Eye (tissue), 1 donor: ENCODE measurements at places on chromosomes 12 and 14.

DNA sequence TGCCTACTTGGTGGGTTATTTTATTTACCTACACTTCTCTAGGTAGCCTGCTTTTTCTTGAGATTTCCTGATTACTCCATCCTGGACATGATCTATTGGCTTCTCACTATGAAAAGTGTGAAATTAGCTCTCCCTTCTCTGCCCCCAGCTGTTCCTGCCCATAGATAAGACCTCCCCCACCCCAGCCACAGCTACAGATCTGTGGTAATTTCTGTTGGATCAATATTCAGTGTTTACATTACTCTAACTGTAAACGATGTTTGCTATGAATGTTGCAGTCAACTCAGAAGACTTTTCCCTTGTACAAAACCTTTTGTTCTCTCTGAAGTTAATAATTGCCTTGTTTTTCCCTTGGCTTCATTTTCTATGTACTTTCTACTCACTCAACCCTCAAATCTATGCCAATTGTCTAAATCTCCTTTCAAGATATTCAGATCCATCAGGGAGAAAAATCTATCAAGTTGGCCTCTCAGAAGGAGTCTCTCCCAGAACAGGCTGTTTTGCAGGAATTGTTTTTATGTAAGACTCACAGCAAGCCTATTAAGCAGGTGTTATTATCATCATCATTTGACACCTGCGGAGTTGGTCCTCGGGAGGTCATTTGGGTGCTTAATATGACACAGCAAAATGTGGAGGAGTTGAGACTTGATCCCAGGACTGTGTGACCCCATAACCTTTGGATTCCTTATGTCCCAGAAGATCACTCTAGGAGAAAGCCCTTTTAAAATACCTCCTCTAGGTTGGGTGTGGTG is 227.4 kb downstream of the SUDS3 start:
- DNase-seq = no peak

GRCh38 chr14:63897721-63898163 is 44.9 kb downstream of the SYNE2 start:
- DNase-seq = peak; percentile 42

DNA sequence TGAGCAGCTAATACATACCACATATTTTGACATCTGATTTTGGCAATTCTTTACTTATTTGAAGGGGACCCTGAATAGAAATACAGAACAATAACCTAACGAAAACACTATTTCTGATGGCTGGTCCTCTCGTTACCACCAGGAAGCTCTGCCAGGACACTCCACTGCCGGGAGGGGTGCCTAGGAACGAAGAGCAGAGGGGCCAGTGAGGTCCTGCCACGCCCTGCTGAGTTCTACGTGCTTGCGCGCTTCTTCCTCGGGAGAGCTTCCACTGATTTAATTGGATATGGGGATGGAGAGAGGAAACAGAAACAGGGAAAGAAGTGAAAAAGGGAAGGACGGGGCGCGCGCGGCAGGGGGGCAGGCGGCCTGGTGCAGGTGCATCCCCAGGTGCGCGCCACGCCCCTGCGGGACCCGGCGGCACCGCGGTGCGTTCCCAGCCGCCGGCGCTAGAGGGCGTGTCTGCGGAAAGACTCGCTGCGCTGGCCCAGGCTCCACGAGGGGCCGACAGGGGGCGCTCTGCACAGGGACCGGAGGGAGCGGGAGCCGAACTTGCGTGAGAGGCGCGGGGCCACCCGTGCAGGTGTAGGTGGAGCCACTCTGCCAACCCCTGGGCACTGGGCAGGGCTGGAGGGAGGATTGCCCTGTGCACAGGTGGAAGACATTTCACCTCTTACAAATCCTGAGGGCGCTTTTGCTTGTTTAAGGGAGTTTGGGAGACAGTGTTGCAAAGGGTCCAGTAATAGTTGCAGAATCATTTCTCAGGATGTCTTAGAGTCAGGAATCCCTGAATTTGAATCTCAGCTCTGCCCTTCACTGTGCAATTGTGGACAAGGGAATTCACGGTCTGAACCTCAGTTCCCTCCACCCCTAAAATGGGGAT is 986.3 kb upstream of the TMEM132C start:
- peak; percentile 70 for DNase-seq

DNA sequence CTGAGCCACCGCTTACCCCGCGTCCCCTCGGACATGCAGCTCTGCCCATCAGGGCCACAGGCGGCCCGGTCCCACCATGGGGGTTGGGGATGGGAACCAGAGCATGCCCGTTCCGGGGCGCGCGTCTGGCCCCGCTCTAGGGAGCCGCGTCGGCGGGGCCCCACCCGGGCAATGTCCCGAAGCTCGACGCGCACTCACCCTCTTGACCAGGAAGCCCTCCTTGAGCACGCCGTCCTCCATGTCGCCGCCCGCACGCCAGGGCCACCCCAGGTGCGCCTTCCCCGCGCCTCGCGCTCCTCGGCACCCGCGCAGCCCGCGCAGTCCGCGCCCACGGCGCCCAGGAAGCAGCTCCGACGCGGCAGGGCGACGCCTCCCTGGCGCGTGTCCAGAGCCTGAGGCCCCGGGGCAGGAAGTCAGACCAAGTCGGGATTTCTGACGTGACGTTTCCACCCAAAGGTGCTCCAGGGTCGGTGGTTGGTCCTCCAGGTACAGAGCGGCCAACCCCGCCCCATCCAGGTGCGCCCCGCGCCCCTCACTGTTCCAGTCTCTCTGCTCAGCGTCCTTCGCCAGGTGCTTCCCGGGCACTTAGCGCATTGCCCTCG is at the start of gene PLEK2:
Gene PLEK2 (minus strand): TSS at position 346 of the 602 bp plus-strand sequence. CDS start 106 bp downstream, at position 240.
- peak; percentile 34 for DNase-seq

- no peak for DNase-seq
Observed at GRCh38 chr12:71994715-71995114, 56.1 kb downstream of the TPH2 start.

DNA sequence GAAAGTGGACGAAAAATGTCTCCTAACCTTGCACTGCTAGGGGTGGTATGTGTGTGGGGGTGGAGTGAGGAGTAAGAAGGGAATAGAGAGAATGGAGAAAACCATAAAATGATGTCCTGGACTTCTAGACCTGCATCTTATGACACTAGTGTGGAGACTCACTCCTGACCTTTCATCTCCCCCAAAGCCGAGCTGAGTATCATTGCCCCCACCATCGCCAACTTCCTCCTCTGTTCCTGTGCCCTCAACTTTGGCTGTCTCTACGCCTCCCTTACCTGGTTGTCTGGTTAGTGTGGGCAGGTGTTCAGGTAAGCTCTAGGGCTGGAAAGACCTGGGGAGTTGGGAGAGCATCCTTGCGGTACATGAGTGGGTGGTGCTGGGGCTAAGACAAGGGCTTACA is 4.5 kb upstream of the KLHL33 start:
- DNase-seq = no peak

GRCh38 chr14:64388533-64389285 is 556 bp downstream of the MTHFD1 start:
- no peak for DNase-seq

DNA sequence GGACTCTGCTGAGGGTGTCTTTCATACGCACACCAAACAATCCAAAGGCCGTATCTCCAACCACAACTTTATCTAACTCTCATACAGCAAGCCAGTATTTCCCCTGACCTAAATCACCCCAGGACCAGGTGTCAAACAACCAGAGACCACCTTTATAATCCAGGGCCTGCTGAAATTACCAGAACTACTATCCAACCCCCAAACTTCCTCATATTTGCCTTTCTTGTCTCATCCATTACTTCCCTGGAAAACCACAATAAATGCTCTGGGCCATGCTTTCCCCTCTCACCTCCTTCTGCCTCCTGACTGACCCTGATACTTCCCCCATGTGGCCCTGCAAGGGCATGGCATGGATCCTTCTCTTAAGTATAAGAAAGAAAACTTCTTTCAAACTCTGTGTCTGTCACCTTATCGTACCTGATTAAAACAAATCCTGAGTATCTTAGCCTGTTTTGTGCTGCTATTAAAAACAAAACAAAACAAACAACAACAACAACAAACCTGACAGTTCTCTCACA is 44.7 kb upstream of the CRACR2A start:
- no peak for DNase-seq

DNA sequence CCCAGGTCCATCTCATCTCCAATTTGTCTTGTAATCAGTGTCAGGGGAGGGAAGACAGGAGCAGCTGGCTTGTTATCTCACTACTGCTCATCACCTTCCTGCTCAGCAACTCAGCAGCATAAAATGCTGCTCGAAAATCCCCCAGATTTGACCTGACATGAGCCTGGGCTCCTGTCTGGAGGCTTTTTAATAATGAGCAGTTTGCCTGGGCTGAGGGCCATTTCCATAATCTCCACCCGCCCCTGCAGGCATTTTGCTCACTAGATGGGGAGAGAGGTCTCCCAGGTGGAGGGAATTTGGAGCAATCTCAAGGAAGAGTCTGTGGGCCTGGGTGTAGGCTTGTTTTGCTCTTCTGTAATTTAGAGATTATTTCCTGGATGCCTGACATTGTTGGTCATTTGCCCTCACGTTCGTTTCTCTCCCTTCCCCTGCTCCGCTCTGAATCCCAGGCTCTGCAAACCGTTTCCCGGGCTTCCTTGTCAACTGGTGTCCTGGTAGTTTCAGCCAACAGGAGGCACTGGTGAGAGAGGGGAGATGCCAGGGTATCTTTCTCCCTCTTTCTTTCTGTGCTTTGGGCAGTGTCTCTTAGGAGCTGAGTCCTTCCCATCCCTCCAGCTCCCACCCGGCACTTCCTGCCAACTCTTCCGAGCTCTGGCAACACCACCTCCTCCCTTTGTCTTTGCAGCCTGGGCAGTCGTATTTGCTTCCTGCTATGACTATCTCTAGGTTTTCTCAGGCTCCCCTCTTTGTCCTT is 299.2 kb downstream of the GLT1D1 start:
- DNase-seq = no peak

DNA sequence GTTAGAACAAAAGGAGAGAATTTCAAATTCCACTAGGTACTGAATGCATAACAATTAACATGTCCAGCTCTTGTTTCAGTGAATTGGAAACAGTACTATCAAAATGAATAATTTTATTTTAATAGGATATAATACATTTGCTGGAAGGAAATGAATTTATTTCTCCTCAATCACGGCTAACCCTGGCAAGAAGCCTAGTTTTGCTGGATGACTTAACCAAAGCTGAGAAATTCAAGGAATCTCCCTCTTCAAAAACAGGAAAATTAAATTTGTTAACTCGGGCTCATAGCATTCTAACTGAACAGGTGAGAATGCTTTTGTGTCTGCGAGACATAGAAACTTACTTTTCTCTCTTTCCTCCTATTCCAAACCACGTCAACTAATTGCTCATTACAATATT is 163.5 kb upstream of the NEDD1 start:
- DNase-seq = peak; percentile 6

GRCh38 chr12:98738002-98738401 is 92.9 kb downstream of the APAF1 start:
- no peak for DNase-seq

GRCh38 chr14:76985540-76986230 is 42.8 kb downstream of the IRF2BPL start:
- DNase-seq = peak; percentile 56

DNA sequence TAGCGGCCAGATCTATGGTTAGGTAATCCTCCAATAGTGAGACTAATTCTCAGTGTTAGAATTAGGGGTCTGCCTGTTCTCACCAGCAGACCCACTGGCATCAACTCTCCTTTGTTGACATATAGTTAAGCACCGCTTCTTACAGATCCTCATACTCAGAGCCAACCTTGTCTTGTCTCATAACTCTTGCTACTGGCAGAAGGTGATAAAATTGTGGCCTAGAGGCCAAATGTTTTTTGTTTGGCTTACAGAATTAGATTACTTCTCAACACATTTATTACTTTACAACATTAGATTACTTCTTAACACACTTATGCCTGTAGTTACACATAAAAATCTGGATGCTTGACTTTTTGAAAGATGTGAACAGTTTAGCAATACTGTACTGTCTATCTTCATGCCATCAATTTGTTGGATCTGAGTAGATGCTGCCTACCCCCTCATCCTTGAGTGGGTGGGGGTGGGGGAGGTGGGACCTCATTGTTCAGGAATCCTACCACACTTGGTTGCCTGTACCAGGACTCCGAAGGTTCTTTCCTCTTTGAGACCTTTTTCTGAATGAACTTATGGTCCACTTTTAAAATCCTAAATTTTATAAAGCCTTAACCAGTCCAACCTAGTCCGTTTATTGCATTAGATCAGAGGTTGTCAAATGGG is 7.0 kb downstream of the MTHFD1 start:
- DNase-seq = no peak

DNA sequence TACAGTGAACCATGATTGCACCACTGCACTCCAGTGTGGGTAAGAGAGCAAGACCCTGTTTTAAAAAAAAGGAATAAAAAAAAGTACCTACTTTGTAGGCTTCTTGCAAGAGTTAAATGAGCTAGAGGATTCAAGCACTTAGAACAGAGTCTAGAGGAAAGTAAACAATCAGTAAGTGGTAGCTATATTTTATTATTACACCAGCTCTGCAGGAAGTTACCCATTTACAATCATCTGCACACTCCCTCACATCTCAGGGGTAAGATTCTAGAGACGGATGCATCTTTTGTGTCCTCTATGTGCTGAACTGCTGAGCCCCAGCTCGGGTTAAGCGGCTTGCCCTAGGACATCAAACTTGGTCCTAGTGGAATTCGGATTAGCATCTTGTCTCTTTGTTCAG is 67.3 kb downstream of the KCNK10 start:
- DNase-seq = no peak

GRCh38 chr12:90027889-90028634 is 319.4 kb upstream of the ATP2B1 start:
- DNase-seq = no peak

DNA sequence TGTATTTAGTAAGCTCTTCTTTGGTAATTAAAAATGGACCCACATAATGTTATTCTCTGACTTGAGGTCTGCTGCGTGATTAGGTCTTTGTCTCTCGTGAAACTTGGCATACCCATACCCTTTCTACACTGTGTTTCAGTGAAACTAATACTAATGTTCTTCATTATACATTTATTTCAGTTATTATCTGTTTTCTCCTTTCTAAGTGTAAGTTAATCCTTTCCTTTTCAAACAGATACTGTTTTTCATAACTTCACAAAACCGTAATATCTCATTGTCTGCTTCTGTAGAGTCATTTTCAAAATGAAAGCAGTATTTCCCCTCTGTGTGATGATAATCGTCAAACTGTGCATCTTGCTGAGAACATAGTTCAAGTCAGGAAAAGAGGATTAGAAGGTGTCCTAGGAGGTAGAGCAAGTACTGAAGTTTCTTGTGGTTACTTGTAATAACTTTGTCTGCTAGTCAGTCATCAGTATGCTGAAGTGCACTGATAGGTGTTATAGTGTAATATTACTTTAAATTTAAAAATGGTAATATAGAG is 15.9 kb downstream of the PYROXD1 start:
- no peak for DNase-seq

DNA sequence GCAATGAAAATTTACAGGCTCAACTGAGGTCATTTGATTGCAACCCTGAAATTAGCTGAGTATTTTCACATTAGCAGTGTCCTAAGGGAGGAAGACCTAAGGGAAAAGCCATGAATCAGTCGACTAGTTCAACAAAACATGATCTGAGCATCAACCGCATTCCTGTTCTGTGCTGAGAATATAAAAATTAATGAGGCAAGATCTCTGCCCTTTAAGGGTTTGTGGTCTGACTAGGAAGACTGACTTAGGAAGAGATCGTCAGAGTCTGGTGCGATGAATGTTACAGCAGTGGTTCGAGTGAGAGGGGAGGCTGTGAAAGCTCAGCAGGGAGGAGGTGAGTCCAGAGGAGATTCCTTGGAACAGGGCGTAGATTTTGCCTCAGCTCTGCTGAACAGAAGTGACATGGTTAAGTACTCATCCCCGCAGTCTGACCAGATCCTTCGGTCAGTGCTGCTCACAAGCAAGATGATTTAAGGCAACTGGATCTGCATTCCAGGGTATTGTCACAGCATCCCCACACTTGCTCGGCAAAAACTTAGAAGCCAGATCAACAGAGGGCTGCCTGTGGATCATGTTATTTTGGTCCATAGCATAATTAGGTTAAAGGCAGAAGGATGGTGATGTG is 49.6 kb downstream of the BMAL2 start:
- no peak for DNase-seq
